ENCODE measurements at places on chromosomes 13 and 19.

DNA sequence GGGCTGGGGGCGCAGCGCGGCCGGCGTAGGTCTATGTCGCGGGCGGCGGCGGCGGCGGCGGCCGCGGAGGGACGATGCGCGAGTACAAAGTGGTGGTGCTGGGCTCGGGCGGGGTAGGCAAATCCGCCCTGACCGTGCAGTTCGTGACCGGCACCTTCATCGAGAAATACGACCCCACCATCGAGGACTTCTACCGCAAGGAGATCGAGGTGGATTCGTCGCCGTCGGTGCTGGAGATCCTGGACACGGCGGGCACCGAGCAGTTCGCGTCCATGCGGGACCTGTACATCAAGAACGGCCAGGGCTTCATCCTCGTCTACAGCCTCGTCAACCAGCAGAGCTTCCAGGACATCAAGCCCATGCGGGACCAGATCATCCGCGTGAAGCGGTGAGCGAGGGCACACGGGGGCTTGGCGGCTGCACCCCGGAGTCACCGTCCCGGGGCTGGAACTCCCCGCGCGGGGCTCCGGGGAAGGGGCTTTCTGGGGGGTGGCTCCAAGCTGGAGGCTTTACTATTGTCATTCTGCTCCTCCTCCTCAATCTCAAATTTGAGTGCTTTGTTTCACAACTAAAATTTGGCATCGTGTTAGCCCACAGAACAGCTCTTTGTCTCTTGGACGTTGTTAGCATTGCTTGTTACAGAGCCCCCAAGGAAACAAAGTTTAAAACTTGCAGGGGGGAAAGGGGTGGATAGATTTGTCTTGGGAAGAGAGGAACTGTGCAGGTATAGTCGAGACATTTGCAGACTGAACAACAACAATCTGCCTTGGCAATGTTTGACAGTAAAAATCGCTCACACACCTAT, 630 bp downstream of the RAP2A start:
- DNase-seq, result peak; percentile 5

- peak; percentile 42 for DNase-seq
Measured at GRCh38 chr19:2503521-2504109, 27.7 kb downstream of the GADD45B start.

GRCh38 chr13:49098198-49098597, 121.9 kb upstream of the MLNR start:
- no peak for DNase-seq

- DNase-seq, result no peak
Measured at GRCh38 chr13:77696879-77697216, 639 bp upstream of the SLAIN1 start.

- DNase-seq, result no peak
Measured at GRCh38 chr19:35715355-35715809, 2.4 kb upstream of the KMT2B start.

DNA sequence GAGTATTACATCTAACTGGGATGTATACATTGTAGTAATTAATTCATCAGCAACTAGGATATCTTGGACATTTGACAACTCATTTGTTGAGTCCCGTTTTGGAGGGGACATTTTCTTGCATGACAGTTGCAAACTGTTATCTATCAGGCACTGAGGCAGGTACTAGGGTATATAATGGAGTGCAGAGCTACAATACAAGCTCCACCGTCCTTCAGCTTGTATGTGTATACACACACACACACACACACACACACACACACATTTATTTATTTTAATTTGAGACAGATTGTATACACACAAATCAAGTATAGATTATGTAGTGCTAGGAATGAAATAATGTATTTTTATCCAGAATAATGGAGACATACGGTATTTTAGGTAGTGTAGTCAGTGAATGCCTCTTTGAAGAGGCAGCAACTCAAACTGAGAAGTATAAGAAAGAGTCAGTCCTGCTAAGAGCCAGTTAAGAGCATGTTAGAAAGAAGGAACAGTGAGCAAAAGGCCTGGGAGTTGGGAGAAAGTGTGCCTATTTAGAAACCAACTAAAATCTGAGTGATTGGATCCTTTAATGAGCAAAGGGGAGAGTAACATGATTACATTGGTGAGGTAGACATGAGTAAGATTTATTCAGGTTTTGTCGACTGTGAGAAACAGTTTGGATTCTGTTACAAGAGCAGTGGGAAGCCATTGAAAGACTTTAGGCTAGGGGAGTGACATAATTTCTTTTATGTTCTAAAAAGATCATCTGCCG, 74.5 kb downstream of the NBEA start:
- DNase-seq, result no peak

DNA sequence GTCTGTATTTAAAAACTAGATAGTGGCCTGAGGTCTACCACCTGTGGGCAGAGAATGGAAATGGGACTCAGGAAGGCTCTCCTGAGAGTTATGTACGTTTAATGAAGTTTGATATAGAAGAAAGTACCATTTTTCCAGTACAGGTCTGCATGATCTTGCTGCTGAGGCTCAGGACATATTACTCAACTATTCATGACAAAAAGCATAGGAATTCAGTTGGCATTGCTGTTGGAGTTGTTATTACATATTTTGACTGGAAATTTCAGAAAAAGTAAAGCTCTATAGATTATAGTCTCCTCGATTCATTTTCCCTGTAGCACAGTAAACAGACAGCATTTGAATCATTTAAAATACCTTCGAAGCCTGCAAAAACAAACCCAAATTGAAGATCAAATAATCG, 469.8 kb downstream of the DCT start:
- DNase-seq, result no peak

DNA sequence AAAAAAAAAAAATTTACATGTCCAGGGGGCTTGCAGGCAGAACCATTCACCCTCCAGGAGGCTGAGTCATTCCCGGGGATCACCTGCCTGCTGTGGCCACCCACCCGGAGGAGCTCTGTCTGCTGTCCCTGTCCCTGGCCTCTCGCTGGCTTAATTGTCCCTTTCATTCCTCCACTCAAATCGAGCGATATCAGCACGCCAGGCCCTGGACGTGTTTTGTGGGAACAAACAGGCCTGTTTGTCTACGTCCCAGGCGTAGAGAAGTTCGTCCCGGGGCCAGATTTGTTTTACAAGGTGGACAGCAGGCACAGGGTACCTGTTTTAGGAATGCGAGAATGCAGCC, 21.2 kb downstream of the SULT2B1 start:
- DNase-seq, result no peak

DNA sequence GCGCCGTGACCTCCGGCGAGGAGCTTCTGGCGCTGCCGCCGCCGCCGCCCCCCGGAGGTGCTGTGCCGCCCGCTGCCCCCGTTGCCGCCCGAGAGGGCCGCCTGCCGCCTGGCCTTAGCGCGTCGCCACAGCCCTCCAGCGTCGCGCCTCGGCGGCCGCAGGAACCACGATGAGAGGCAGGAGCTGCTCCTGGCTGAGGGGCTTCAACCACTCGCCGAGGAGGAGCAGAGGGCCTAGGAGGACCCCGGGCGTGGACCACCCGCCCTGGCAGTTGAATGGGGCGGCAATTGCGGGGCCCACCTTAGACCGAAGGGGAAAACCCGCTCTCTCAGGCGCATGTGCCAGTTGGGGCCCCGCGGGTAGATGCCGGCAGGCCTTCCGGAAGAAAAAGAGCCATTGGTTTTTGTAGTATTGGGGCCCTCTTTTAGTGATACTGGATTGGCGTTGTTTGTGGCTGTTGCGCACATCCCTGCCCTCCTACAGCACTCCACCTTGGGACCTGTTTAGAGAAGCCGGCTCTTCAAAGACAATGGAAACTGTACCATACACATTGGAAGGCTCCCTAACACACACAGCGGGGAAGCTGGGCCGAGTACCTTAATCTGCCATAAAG, 4.8 kb downstream of the PDX1 start:
- DNase-seq, result no peak

GRCh38 chr19:44623080-44623479, 9.7 kb downstream of the IGSF23 start:
- DNase-seq, result no peak

GRCh38 chr19:5792224-5792623, 1.3 kb upstream of the DUS3L start:
- no peak for DNase-seq

GRCh38 chr13:102598061-102598460, 1.3 kb downstream of the TPP2 start:
- DNase-seq, result no peak

DNA sequence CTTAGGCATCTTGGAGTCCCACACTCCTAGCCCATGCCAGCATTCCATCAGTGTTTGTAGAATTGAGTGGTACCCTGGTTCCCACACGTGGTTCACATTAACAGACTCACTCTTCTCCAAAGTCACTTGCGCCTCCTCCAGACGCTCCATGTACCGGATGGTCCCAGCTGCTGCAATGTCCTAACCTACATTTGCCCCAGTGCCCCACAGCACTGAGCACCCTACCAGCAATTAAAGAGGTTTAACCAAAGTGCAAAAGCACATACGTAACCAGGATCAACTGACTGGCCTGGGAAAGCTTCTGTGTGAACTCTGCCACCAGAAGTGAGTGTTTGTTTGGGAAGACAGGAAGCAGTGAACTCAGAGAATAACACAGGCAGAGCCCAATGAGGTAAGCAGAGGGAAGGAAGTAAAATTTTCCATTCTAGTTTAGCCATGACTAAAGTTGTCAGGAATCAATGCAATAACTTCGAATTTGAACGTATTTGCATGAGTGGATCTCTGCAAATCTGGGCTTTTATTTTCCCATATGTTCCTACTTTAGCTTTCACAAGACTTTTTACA, 7.3 kb upstream of the MEDAG start:
- no peak for DNase-seq

GRCh38 chr13:78719367-78719766, 60.4 kb upstream of the OBI1 start:
- no peak for DNase-seq

DNA sequence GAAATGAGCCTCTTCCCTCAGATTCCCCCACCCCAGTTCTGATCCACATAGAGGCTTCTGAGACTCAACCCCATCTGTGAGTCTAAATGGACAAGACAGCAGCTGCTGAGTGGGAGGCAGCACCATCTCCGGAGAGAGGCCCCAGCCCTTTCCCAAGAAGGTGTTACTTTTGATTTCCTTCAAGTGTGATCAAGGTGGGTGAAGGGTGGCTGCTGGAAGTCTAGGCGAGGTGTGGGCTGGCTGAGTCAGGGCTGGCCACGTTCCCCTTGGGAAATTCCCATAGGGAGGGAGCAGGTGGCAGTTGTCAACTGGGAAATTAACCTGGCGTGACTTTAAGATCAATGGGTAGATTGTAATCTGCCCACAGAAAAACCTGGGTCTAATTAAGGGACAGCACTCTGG, 148.0 kb downstream of the FOXO1 start:
- DNase-seq, result peak; percentile 45

GRCh38 chr19:10284065-10284959, 2.4 kb upstream of the ICAM4 start:
- DNase-seq, result no peak

GRCh38 chr13:52787235-52787634, 47.6 kb upstream of the CNMD start:
- DNase-seq, result no peak

GRCh38 chr13:39881887-39882286, 226.4 kb downstream of the COG6 start:
- no peak for DNase-seq

DNA sequence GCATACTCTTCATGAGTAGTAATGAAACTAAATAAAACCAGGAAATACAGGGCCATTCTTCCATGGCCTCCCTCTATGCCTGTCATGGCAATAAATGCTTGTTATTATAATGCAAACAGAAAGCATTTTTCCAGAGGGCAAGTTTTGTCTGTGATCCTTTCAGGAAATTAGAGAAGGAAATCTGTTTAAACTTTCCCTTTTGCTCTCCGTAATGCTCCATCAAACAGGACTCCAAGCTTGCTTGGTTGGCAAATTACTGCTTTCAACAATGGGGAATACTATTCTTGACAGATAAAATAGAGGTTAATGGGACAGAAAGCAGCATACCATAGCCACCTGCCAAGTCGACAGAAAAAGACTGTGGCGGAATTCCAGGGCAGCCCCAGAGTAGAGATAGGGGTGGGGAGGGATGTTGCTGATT, 252.5 kb downstream of the LHFPL6 start:
- no peak for DNase-seq

- DNase-seq, result no peak
Measured at GRCh38 chr19:927351-927779, 1.5 kb downstream of the ARID3A start.

DNA sequence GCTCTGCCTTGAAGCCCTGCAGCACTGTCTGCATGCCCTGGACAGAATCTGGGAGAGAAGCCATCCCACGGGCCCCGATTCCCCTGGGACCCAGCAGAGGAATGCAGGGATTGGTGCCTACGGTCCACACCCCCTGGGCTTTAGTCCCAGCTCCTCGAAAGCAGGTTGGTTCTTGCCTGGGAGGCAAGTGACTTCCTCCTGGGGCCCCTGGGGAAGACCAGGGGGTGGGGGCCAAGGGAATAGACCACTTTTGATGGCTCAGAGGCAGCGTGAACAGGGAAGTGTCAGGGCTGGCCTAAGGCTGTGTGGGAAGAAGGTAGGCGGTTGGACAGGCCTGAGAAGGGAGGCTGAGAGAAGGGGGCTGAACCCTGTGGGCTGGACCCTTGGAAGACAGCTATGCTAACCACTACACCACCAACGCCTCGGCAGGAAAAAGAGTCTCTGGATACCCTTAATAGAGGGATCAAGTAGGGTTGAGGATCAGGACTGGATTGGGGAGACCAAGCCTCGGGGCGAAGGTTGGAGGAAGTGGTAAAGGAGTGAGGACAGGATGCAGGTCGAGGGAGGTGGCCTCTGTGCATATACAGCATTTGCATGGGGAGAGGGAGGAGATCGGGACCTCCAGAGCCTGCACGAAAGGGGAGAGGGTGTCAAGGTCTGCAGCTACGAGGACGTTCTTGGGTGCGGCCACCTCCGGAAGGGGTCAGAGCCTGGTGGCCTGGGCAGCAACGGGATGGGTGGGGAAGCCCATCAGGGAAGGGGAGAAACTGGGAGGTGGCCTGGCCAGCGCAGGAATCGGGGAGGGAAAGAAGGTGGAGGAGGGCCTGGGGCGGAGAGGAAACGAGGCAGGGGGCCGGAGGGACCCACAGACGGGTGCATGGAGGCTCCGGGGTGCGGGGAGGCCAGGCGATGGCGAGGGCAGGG, 709 bp downstream of the DPP9 start:
- no peak for DNase-seq

- DNase-seq, result no peak
Measured at GRCh38 chr13:41562083-41562482, 104.7 kb downstream of the RGCC start.

DNA sequence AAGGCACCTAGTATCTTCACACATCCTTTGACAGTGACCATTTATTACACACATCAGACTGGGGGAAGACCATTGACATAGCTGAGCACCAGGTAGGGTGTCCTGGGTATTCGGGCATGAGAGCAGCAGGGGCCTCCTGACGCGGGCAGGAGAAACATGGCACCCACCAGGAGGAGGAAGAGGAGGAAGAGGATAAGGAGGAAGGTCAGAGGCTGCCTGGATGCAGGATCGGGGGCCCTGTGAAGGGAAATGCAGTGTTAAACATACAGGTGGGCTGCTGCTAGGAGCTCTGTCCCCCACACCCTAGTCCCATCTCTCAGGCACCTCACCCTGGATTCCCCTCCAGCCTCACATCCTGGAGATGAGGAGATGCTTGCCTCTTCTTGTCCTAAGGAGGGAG, 5.3 kb downstream of the SYNE4 start:
- no peak for DNase-seq

- DNase-seq, result no peak
Measured at GRCh38 chr13:91659256-91660075, 261.0 kb downstream of the GPC5 start.

- no peak for DNase-seq
Measured at GRCh38 chr13:61258185-61258584, 157.5 kb downstream of the PCDH20 start.
